Neuronal stem cell (in vitro differentiated cells): ENCODE measurements at places on chromosomes 3 and 15.

DNA sequence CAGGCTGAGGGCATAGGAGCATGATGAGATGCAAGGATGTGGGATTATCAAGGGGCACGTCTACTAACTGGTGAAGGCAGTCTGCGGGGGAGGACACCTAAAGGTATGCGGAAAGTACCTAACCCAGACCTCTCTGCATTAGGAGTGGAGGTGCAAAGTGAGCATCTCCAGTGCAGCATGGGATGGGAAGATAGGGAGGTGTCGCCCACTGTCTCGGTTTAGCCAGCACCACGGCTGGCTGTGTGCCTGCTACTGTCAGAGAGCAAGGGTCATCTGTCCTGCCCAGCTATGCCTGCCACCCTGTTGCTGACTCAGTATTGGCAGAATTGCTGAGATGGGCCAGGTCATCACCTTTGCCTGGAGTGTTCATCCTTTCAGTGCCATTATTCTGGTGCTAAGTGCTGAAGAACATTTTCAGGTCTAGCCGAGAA, 40.1 kb downstream of the OXNAD1 start:
- DNase-seq, result no peak

GRCh38 chr3:112486811-112487505, 12.3 kb downstream of the BTLA start:
- DNase-seq, result no peak

- DNase-seq, result no peak
Measured at GRCh38 chr3:10465161-10465560, 40.2 kb downstream of the ATP2B2 start.

DNA sequence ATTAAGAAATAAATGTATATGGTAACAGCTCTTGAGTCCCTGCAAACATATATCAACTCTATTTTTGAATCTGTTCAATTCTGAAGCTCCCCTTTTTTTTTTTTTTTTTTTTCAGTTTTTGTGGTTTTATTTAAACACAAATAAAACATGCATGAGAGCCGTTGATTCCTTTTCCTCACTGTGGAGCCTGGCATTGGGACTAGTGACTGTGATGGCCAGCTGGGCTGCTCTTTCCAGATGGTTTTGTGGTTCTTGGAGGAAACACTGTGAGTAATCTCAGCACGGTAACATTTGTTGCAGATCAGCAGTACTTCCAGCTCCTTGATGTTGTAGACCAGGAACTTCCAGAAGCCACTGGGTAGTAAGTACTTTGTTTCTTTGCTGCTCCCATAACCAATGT, 15.9 kb downstream of the EMC7 start:
- DNase-seq, result no peak

- no peak for DNase-seq
Measured at GRCh38 chr3:168498194-168498593, 402.5 kb upstream of the GOLIM4 start.

DNA sequence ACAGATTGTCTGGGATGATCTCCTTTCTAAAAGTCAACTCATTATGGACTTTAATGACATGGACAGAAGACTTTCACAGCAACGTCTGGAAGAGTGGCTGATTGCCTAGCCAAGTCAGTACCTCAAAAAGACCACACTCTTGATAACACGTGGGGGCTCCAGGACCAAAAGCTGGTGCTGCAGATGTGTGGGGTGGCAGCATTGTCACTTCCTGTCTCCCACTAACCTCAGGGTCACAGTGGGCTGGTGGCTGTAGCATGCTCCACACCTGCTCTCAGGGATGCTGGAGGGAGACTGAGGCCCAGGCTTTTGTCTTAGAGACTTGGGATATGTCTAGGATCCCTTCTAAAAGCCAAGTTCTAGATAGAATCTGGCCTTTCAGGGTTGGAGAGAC, 118.1 kb downstream of the APBA2 start:
- DNase-seq, result no peak

DNA sequence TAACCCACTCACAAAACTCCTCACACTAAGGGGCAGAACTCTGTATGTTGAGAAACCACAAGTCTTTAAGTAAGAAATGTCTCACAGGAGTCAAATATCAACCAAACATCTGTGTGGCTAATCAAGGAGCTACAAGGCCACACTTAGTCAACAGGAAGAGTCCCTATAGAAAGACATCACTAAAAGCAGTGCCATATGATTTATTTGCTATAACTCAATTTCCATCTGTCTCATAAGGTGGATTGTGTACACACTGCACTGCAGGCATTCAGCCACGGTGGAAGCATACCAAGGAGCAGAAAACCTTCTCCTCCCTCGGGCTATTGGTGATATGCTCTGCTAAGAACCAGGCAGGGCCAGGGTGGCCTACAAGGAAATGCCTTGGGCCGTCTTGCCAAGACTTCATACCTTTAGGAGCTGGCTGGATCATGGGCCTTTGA, 197.6 kb upstream of the CFAP20DC start:
- DNase-seq, result no peak

- DNase-seq, result no peak
Measured at GRCh38 chr15:72482275-72482674, 8.1 kb downstream of the ARIH1 start.

- no peak for DNase-seq
Measured at GRCh38 chr15:56045068-56045748, 51.8 kb upstream of the NEDD4 start.

- no peak for DNase-seq
Measured at GRCh38 chr15:53872410-53872809, 105.8 kb upstream of the UNC13C start.
